ENCODE measurements at places on chromosomes 13 and 19.

DNA sequence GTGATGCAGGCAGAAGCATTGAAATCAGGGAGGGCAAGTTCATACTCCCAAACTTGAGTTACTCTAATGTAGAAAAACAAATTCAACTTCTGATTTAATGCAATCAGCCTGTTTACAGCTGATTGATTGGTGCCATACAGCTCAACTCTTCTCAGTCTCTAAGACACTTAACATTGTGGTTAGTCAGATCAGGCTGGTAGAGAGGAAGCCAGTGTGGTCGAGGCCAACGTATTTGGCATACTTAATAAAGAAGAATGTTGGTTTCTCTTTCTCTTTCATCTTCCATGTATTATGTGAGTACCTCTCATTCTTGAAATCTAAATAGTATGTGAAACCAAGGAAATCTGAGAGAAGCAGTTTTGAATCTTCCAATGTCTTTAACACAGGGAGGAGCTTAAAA is 255.0 kb upstream of the SLITRK1 start:
- no peaks in the 10 kb centered on the region for H3K27me3 ChIP-seq
- H3K27ac ChIP-seq = peak overlapping the region; percentile 52
- H3K4me1 ChIP-seq = peaks cover 16% of the 10 kb centered on the region
- no peaks in the 10 kb centered on the region for H3K36me3 ChIP-seq

DNA sequence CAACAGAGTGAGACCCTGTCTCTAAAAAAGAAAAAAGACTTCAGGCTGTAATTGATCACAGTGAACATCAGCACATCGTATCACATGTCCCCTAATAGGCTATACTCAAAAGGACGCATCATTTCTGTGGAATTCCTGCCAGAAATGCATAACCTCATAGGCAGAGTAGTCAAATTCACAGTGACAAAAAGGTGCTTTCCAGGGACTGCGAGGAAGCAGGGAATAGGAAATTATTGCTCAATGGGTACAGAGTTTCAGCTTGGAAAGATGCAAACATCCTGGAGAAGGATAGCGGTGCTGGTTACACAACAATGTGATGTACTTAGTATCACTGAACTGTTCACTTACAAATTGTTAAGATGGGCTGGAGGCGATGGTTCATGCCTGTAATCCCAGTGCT is 41.1 kb upstream of the MRI1 start:
- H3K4me3 ChIP-seq = no peak overlapping the region
- no peaks in the 10 kb centered on the region for H3K27me3 ChIP-seq
- no peaks in the 10 kb centered on the region for H3K4me1 ChIP-seq
- H3K36me3 ChIP-seq = no peaks in the 10 kb centered on the region
- H3K27ac ChIP-seq = no peak overlapping the region

DNA sequence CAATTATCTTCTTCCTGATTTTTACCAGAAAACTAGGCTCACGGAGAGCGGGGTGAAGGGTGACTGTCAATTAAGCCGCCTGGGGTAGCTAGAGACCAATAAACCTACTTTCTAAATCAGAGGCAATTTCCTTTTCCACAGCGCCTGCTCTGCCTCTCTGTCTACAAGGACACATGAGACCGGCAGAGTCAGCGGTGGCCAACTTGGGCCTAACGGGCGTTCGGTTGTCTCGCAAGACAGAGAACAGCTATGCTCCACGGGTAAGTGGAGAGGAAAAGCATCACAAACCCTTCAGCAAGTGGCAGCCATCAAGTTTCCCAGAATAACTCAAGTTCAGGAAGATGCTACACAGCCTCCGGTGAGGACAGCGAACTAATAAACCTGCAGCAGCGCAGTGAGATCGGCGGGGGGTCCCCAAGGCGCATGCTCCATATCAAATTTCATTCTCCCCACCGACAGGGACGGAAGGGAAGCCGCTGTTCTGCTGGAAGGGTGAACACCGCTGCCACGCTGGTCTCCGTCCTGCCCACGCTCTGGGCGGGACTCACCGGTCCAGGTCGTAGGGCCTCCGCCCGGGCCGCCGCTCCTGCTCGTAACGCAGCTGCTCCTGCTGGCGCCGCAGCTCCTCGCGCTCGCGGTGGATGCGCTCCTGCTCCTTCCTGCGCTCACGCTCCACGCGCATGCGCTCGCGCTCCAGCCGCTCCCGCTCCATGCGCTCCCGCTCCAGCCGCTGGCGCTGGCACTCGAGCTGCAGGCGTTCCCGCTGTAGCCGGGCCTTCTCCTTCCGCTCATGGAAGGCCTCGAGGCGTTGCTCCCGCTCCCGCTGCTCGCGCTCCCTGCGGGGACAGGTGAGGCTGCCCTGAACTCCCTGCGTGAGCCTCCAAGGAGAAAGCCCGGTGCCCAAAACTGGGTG is 25.8 kb upstream of the TINCR start:
- H3K4me1 ChIP-seq = no peaks in the 10 kb centered on the region
- H3K27ac ChIP-seq = no peak overlapping the region
- H3K4me3 ChIP-seq = no peak overlapping the region
- no peak for DNase-seq
- no peaks in the 10 kb centered on the region for H3K27me3 ChIP-seq

DNA sequence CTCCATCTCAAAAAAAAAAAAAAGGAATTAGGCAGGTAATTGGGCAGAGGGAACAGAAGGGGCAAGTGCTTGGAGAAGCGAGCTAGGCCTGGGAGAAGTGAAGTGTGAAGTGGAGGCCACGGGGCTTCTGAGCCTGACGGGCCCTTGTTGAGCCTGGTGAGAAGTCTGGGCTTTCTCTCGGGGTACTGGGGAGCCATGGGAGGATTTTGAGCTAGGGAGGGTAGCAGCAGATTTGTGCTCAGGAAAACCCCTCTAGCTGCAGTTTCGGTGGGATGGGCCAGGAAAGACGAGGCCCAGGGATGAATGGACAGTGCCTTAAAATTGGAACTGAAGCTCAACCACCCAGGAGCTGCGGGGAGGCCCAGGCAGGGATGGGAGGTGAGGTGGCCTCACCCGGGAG is 8.0 kb downstream of the POLR1G start:
- no peak for DNase-seq
- H3K27ac ChIP-seq = no peak overlapping the region
- no peaks in the 10 kb centered on the region for H3K27me3 ChIP-seq
- H3K36me3 ChIP-seq = peaks cover 16% of the 10 kb centered on the region
- H3K4me1 ChIP-seq = peaks cover 6% of the 10 kb centered on the region
- H3K4me3 ChIP-seq = no peak overlapping the region

- H3K27me3 ChIP-seq = no peaks in the 10 kb centered on the region
- no peaks in the 10 kb centered on the region for H3K4me1 ChIP-seq
- no peak overlapping the region for H3K4me3 ChIP-seq
- DNase-seq = no peak
- H3K27ac ChIP-seq = no peak overlapping the region
These were observed 1.7 kb upstream of the C13orf42 start for GRCh38 chr13:51112771-51113170.
